Vagina (tissue), 2 donors: ENCODE measurements at places on chromosomes 5 and 9. TPM values are rescaled to one million over a fixed set of nuclear protein-coding genes. Genes with fewer than 3 reads are reported as not detected.

The SLC6A19 gene
- not detected for total RNA-seq

- DNase-seq = no peak
Measured at GRCh38 chr9:75358846-75359245, 270.5 kb downstream of the OSTF1 start.

DNA sequence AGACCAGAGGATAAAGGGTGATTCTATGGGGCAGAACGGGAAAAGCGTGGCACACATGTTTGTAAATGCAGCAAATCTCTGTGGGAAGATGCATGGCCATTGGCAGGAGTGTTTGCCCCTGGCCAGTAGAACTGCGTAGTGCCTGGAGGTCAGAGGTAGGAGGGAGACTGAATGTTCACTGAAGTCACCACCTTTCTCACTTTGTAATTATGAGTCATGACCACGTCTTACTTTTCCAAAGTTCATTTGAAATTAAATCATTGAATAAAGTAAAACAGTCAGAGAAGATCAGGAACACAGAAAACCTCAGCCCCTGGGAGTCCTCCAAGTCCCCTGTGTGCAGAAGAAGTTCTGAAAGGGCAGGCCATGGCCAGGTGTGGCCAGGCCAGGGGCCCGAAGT lies 4.6 kb downstream of the PTGES start:
- no peak for DNase-seq

The IRX2 gene
- 3.7 TPM for total RNA-seq

The AKNA gene
- total RNA-seq = 55.0 TPM

DNA sequence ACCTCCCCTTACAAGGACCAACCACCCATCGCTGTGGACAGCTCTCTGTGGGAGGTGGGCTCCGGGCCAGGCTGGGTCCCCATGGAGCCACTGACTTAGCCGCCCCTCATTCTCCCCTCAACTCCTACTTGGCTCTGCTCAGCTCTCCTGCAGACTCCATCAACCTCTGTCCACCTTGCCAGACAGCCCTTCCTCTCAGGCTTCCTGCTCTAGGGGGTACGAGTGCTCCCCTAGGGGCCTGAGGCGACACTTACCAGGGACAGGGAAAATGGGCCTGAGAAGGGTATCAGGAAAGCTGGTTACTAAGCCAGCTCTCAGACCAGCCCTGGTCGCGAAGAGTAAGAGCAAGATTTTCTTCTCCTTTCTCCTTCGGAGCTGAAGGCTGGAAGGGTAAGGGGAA lies 43.9 kb downstream of the SHB start:
- DNase-seq = no peak
